ENCODE measurements at places on chromosomes 4 and X. TPM values are rescaled to one million over a fixed set of nuclear protein-coding genes. Genes with fewer than 3 reads are reported as not detected.

GRCh38 chrX:123976706-123977316 is 15.3 kb downstream of the STAG2 start:
- no peaks in the 10 kb centered on the region for H3K27me3 ChIP-seq
- DNase-seq = no peak
- no peak overlapping the region for H3K27ac ChIP-seq

INTU gene
- 6.1 TPM for total RNA-seq

DNA sequence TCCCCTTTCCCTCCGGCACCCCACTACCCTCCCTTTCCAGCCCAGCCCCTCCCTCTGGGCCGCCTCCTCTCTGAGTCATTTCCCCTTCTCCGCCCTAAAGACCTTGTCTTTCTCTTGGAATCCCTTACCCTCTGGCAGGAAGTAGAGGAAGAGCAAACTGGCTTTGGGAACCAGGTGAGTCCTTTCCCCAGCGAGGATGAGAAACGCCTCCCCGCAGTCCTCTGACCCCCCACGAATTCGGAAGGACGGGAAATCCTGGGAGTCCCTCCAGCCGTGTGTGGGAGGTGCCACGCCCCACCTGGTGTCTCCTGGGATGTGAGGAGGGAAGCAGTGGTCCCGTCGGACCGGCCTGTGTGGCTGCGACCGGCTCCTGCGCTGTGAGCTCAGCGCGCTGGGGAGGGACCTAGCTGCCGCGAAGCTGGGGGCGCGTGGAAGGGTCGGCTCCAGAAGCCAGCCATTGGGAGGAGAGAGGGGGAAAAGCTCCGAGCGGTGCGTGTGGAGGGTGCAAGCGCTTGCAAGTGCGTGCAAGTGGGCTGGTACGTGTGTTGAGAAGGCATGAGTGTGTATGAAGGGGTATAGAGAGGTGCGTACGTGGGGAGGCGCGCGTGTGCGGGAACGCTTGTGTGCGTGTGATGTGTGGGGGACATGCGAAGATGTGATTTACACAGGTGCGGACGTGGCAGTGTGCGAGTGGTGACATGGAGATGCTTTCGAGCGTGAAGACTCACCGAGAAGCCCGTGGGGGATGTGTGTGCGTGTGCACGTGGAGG is 46.3 kb downstream of the TEX13B start:
- DNase-seq = no peak
- H3K27ac ChIP-seq = no peak overlapping the region
- H3K27me3 ChIP-seq = no peaks in the 10 kb centered on the region
- no peaks in the 10 kb centered on the region for H3K36me3 ChIP-seq
- no peak overlapping the region for H3K4me3 ChIP-seq

DNA sequence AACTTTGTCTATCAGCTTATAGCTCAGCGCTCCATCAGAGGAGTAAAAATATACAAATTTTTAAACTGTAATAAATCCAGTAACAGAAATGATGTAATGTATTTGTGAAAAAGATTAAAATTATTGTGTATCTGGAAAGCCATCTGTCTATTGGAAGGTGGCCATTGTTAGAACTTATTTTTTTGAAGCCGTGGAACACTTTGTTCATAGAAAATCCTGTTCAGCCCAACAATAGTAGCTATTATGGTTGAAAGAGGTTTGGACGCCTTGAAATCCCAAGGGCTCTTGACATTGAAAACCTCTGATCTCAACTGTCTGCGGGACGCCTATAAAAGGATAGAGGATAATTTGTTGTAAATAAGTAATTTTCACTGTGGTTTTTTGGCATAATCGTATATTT is 98.3 kb downstream of the RAPGEF2 start:
- H3K4me1 ChIP-seq = peaks cover 10% of the 10 kb centered on the region
- no peak overlapping the region for H3K27ac ChIP-seq
- DNase-seq = no peak
- no peaks in the 10 kb centered on the region for H3K36me3 ChIP-seq
- H3K4me3 ChIP-seq = no peak overlapping the region
- no peaks in the 10 kb centered on the region for H3K27me3 ChIP-seq

DNA sequence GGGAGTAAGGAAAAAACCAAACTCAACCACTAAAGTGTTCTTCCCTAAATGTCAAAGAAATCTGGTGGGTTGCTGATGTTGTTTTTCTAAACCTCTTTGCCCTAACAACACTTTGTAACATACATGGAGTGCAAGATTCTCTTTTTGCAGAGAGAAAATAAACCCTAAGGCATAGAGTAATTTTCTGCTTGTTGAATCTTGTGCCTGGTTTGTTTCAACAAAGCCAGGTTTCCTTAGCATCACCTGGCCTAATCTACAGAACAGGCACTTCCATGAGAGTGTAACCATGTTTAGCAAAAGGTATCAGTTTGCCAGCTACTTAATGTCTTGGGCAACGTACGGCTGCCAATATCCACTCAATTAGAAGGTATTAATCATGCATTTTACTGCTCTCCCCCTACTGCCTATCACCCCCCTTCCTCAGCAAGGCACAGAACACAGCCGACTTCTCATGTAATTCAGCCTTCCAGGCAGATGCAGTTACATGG is 219.2 kb downstream of the MAML3 start:
- H3K4me1 ChIP-seq = no peaks in the 10 kb centered on the region
- no peak overlapping the region for H3K27ac ChIP-seq
- H3K27me3 ChIP-seq = no peaks in the 10 kb centered on the region
- H3K4me3 ChIP-seq = no peak overlapping the region
- no peak for DNase-seq
- H3K36me3 ChIP-seq = no peaks in the 10 kb centered on the region

DNA sequence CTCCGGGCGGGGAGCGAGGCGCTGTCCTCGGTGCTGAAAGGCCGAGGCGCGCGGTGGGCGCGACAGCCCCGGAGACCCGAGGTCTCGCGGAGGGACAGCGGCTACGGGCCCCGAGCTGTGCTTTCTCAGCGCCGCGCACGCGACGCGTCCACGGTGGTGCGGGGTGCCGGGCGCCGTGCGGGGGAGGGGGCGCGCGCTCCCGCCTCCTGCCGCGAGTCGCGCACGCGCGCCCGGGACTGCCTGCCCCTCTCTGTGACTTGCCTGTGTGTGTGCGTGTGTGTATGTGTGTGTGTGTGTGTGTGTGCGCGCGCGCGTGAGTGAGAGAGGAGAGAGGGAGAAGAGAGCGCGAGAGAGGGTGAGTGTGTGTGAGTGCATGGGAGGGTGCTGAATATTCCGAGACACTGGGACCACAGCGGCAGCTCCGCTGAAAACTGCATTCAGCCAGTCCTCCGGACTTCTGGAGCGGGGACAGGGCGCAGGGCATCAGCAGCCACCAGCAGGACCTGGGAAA is at the start of gene GRIA2:
GRIA2 (plus strand) TSS at position 358 of the 511 bp plus-strand sequence. CDS start 315 bp downstream, outside the sequence.
- H3K4me3 ChIP-seq = no peak within 1 kb of the TSS
- H3K4me1 ChIP-seq = no peaks in the 10 kb centered on the region
- DNase-seq = no peak
- no peak within 1 kb of the TSS for H3K27ac ChIP-seq

GNRHR gene
- not detected for total RNA-seq

MGARP gene
- 3.7 TPM for total RNA-seq

- no peak overlapping the region for H3K27ac ChIP-seq
- no peak for DNase-seq
- H3K4me3 ChIP-seq = no peak overlapping the region
- no peaks in the 10 kb centered on the region for H3K36me3 ChIP-seq
- H3K27me3 ChIP-seq = no peaks in the 10 kb centered on the region
These were observed 28.9 kb downstream of the CASP3 start for GRCh38 chr4:184620212-184620867.

GRCh38 chr4:14749910-14750309 is 252.4 kb upstream of the CPEB2 start:
- H3K27me3 ChIP-seq = no peaks in the 10 kb centered on the region
- H3K4me1 ChIP-seq = no peaks in the 10 kb centered on the region
- no peak overlapping the region for H3K4me3 ChIP-seq
- H3K27ac ChIP-seq = no peak overlapping the region
- H3K36me3 ChIP-seq = no peaks in the 10 kb centered on the region

DNA sequence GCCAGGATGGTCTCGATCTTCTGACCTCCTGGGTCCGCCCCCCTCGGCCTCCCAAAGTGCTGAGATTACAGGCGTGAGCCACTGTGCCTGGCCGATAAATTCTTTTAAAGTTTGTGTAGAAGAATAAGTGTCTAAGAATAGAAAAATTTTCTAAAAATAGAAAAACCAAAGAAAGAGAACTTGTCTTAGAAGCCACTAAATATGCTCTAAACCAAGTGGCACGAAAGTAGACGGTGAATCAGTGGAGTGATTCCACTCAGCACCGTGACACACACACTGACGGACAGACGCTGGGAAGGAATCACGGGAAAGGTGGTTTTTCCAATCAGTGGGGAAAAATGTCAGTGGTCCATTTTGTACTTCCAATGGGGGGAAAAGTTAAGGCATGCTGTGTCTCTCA is 72.7 kb upstream of the PSAPL1 start:
- no peak overlapping the region for H3K4me3 ChIP-seq
- H3K27ac ChIP-seq = no peak overlapping the region
- no peak for DNase-seq
- no peaks in the 10 kb centered on the region for H3K27me3 ChIP-seq
- no peaks in the 10 kb centered on the region for H3K36me3 ChIP-seq

DNA sequence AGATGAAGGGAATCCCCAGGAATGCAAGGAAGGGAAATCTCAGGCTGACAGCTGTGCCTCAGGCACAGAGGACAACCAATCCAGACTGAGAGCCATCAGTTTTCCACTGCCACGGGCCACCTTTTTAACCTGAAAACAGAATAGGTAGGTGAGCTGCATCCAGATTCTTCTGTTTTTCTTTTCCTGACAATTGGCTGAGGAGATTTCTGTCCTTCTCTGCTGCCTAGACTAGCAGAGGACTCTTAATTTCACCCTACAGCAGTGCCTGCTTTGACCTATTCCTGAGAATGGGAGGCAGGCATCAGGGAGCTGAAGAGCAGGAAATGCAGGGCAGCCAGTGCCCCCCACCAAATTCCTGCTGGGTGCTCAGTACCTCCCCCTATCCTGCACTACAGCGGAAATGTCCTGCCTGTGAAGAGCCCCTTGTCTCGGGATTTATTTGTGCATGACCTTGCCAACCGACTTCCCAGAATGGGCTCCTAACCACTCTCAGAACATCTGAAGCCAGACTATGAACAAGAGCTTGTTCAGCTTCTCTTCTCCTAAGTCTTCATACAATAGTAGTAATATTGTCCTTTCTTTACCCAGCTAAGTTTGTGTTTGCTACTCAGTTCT is 65.1 kb downstream of the CASK start:
- H3K27me3 ChIP-seq = no peaks in the 10 kb centered on the region
- no peak overlapping the region for H3K4me3 ChIP-seq
- H3K4me1 ChIP-seq = no peaks in the 10 kb centered on the region
- H3K36me3 ChIP-seq = no peaks in the 10 kb centered on the region

- DNase-seq = no peak
- H3K27ac ChIP-seq = no peak overlapping the region
- H3K4me1 ChIP-seq = peaks cover 6% of the 10 kb centered on the region
- no peaks in the 10 kb centered on the region for H3K36me3 ChIP-seq
- H3K4me3 ChIP-seq = no peak overlapping the region
- no peaks in the 10 kb centered on the region for H3K27me3 ChIP-seq
These were observed 27.3 kb upstream of the KIAA0232 start for GRCh38 chr4:6755088-6755753.

MAGEB17 gene
- total RNA-seq = 1.1 TPM

DNA sequence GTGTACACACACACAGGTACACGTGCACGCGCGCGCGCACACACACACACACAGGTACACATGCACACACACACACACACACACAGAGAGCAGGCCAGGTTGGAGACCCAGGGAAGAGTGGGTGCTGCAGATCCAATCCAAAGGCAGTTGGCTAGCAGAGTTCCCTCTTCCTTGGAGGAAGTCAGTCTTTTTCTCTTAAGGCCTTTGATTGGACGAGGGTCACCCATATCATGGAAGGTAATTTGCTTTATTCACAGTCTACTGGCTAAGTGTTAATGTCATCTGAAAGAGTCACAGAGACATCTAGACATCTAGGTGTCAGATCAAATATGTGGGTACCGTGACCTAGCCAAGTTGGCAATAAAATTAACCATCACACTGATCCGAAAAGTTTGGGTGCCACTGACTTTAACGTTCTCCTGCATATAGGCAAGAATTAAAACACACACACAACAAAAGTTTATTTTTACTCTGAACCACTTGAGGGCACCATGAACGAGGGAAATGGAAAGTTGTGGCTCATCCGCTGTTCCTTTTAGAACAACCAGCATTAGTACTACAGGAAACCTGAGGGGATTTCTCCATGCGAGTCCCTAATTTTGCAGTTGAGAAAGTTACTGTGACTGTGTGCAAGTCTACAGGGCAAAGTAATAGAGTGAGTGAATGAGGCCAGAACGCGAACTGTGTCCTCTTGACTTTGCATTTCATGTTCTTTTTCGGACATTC is 66.0 kb upstream of the STOX2 start:
- no peak overlapping the region for H3K27ac ChIP-seq
- H3K4me1 ChIP-seq = no peaks in the 10 kb centered on the region
- H3K4me3 ChIP-seq = no peak overlapping the region
- no peaks in the 10 kb centered on the region for H3K36me3 ChIP-seq
- H3K27me3 ChIP-seq = no peaks in the 10 kb centered on the region
- DNase-seq = no peak

MAOB gene
- total RNA-seq = 33.5 TPM

DNA sequence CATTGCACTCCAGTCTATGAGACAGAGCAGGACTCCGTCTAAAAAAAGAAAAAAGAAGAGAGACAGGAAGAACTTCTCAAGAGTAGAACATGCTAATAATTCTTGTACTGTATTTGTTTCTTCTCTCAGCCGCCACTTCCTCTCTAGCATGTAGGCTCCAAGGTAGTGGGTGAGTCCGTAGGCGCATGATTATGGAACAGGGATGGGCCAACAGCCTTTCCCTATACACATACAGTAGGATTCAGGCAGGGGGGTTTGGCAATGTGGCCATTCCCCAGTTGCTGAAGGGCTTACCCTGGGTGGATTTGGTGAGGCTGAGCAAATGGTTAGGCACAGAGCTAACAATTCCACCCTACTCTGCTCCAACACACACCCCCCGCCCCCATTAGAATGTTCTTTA is 35.0 kb upstream of the APLN start:
- H3K36me3 ChIP-seq = no peaks in the 10 kb centered on the region
- H3K27me3 ChIP-seq = no peaks in the 10 kb centered on the region
- DNase-seq = no peak
- H3K27ac ChIP-seq = no peak overlapping the region

TMEM47 gene
- 28.5 TPM for total RNA-seq

- no peak overlapping the region for H3K27ac ChIP-seq
- H3K27me3 ChIP-seq = no peaks in the 10 kb centered on the region
- H3K36me3 ChIP-seq = no peaks in the 10 kb centered on the region
These were observed 374.3 kb downstream of the MID1IP1 start for GRCh38 chrX:39175418-39176057.

BEX1 gene
- 295 TPM for total RNA-seq

GRCh38 chr4:145093638-145094037 is 4.4 kb downstream of the ANAPC10 start:
- no peak for DNase-seq
- no peaks in the 10 kb centered on the region for H3K36me3 ChIP-seq
- peaks cover 4% of the 10 kb centered on the region for H3K4me1 ChIP-seq
- no peaks in the 10 kb centered on the region for H3K27me3 ChIP-seq

DNA sequence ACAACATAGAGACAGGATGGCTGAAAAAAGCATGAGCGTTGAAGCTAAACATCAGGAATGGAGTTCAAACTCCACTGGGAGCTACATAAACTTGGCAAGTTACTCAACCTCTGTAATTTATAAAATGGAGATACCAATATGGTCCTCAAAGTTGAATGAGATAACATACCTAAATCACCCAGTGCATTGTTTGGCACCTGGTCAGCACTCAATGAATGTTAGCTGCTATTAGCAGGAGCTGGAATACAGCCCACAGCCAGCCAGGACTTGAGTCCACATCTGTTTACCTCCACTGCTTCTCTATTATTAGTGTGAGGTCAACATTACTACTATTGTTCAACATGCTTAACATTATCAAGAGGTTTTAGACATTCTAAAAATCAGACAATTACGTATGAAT is 97.9 kb downstream of the NR3C2 start:
- no peak for DNase-seq
- no peaks in the 10 kb centered on the region for H3K4me1 ChIP-seq
- H3K27me3 ChIP-seq = no peaks in the 10 kb centered on the region
- H3K27ac ChIP-seq = no peak overlapping the region
